ENCODE measurements at places on chromosomes 7 and 10. TPM values are rescaled to one million over a fixed set of nuclear protein-coding genes. Genes with fewer than 3 reads are reported as not detected.
A peak's percentile ranks its signal among the peaks of the same experiment; 100 is the strongest.

DNA sequence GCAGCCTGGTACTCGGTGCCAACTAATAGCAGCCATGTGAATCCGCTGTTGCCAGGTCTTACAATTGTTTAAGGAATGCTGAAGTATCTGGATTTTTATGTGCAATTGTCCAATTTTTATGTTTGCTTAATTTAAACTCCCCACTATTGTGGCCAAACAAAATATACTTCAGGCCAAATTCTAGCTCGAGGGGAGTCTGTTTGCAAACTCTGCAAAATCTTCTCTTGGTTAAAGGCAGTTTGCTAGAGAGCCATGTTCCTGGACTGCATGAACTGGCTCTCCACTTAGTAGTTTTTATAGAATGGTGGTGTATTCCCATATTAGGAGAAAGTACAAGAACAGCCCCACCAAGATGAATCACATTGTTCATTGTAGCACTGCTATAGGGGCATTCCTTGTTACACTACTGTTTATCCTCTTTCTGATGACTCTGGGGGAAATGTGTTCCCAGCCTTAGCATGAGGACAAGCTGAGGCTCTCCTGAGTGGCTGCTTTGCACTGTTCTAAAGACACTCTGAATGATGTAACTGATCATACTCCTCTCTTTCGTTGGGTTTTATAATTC lies 178.0 kb upstream of the GLI3 start:
- no peak for DNase-seq

DNA sequence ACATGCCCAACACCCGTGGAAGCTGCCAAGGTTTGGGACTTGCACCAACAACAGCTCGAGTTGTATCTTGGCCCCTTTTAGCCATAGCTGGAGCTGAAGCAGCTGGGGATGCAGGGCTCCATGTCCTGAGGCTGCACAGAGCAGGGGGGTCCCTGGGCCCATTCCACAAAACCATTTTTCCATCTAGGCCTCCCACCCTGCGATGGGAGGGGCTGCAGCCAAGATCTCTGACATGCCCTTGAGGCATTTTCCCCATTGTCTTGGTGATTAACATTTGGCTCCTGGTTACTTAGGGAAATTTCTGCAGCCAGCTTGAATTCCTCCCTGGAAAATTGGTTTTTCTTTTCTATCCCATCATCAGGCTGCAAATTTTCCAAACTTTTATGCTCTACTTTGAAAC lies 637.8 kb upstream of the VSTM2A start:
- DNase-seq = no peak

DNA sequence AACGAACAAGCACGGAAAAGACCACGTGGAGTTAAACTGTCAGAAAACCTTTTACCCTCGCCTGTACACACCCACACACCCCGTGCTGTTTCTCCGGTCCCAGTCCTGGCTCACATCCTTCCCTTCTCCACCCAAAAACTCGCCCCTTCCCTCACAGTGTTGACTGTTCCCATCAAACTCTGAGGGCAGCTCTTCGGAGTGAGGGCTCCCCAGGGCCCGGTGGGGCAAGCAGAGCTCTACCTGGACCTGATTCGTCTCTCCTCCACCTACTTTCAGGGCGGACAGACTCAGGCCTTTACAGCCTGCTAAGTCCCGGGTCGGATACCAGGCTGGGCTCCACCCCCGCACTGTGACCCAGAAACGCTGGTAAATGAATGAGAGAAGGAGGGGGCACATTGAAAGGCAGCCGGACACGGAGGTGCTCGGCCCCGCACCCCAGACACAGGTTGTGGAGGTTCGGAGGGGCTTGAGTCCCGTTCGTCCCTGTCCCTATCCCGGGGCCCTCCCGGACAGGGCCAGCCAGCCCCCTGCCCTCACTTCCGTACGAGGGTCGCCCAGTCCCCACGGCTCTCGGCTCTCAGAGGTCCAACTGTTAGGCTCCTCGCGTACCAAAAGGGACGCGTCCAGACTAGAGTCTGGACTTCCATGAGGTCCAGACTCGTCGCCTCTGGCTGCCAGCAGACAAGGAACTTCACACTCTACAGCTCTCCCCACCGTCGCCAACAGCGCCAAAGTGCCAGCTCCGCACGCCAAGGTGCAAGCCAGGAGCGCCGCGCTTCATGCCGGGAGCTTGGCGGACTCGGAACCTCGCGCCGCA lies 31.7 kb upstream of the ASL start:
- peak; percentile 50 for DNase-seq

GRCh38 chr7:115748123-115748738 lies 282.3 kb downstream of the TFEC start:
- no peak for DNase-seq

GRCh38 chr7:150003304-150003810 lies 129.6 kb downstream of the ATP6V0E2 start:
- no peak for DNase-seq

DNA sequence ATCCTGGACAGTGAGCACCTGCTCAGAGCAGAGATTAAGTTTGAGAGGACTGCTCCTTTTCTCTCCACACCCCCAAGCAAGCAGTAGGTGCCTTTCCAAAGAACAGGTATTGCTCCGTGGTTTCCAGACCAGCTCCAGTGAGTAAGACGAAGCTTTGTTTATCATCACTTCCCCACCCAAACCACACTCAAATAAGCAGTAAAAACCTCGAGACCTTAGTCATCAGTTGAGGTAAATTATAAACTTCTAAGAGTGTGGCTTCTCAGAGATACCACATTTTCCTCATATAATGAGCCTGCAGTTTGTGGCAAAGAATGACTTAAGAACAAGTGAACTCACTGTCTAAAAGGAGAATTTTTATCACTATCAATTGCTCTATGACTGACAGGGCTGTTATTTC lies 50.0 kb upstream of the GRB10 start:
- no peak for DNase-seq

- no peak for DNase-seq
Measured at GRCh38 chr7:17674943-17675608, 265.2 kb downstream of the SNX13 start.

- no peak for DNase-seq
Measured at GRCh38 chr10:63769367-63769766, 248.2 kb downstream of the REEP3 start.

DNA sequence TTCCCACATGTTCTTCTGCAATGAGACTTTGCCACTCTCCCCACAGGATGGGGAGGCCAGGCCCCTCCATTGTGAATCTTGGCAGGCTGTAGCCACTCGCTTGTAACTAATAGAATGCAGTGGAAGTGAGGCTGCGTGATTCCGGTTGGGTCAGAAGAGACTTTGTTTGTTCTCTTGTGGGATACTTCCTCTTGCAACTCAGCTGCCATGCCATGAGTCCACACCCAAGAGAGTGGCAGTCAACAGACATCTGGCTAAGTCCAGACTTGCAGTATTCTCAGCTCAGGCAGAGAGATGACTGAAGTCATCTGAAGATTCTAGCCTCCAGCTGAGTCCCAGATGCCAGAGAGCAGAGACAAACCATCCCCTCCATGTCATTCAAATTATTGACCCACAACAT lies 153.4 kb upstream of the GDF10 start:
- no peak for DNase-seq

- DNase-seq = no peak
Measured at GRCh38 chr7:5597772-5598171, 174.1 kb upstream of the TNRC18 start.

GRCh38 chr7:13856012-13856411 lies 133.5 kb downstream of the ETV1 start:
- DNase-seq = no peak

- no peak for DNase-seq
Measured at GRCh38 chr10:121303287-121303890, 294.9 kb downstream of the FGFR2 start.

DNA sequence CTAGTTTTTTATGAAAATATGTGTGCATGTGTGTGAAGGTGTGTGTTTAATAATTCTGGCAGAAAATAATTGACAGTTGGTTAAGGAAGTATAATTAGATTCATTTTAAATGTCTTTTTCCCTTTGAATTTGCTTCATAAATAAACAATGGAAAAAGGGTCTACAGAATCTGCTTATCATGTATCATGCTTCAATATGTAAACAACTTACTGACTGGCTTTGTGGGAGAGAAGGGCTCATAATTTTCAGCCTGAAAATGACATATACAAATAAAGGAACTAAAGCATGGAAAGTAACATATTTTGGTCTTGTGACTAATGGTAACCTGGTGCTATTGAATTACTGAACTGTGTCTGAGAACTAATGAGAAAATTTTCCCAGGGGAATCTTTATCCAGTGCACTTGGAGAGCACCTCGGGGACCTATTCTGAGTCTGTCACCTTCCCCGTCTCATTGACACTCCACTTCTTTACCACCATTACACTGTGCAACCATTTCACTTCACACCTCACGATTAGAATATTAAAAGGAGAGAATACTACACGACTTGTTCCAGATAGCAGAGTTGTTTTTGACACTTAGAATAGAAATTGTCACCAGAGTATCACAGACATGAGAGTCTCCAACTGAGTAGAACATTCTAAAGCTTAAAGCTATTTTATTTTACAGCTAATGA lies 298.6 kb downstream of the TFEC start:
- DNase-seq = no peak

GRCh38 chr7:15684871-15685270 lies 1.6 kb downstream of the MEOX2 start:
- no peak for DNase-seq

- no peak for DNase-seq
Measured at GRCh38 chr7:87570178-87570577, 30.5 kb downstream of the ABCB1 start.

GRCh38 chr7:16063716-16064675 lies 357.3 kb downstream of the CRPPA start:
- no peak for DNase-seq

DNA sequence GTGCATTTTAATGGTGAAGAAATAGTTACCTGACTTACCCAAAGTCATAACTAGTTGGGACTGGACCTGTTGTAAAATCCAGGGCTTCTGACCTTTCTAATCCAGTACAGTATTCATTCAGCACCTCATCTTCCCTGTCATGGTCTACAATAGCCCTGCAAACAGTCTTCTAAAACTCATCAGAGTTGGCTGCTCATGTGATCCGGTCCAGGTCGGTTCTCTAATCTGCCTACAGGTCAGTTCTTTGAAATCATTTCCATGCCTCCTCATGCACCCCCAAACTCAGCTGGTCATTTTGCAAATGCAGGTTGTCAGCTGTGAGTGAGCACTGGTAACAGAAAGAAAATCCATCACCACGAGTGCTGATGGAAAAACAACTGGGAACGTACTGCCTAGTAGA lies 451.6 kb upstream of the GALNT17 start:
- DNase-seq = no peak

DNA sequence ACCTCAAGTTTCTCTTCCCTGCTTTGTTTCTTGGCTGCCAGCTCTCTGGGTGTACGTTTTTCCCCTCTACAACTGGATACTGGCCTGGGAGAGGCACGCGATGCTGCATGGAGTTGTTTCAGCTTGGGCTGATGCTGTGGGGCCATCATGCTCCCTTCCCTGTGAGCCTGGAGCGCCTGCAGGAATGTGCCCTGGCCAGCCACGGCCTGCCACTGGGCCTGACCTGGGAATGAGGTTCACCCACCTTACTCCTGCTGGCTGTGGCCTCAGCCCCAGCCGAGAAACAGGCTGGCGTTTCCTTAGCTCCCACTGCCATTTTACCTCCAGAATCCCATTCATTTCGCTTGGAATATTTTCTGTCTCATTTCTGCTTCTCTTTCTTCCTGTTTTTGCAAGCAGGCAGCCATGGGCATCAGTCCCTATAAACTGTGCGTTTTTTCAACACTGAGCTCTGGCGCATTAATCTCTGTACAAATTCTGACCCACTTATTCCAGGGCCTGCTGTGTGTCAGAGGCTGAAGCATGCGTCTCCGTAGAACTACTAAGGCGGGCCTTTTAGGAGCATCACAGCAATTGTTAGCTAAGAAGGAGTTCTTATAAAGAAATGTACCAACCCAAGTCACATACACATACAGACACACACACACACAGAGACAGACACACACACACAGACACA lies 57.9 kb downstream of the GATA3 start:
- no peak for DNase-seq

- DNase-seq = peak; percentile 60
Measured at GRCh38 chr10:48456361-48456804, 148.5 kb downstream of the ARHGAP22 start.

DNA sequence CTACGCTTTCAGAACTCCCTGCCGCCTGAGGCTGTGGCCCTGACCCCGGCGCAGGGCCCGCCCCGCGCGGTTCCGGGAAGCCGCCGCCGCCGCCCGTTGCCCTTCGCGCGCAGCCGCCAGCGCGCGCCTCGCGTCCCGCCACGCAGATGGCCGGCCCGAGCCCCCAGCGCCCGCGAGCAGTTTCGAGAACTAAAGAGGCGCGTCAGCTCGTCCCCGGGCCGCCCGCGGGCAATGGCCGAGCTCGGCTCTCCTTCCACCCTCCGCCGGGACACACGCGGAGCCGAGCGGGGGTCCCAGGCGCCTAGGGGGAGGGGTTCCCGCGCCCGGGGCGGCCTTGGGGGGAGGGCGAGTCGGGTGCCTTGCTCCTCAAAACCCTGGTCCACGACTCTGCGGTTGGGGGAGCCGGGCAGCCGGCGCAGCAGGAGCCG lies 1.8 kb downstream of the HNRNPF start:
- peak; percentile 61 for DNase-seq

GRCh38 chr7:593324-594115 lies 73.9 kb upstream of the PDGFA start:
- DNase-seq = no peak

The RBP3 gene
- not detected for polyA plus RNA-seq

The AP4M1 gene
- polyA plus RNA-seq = 19.2 TPM

The SFMBT2 gene
- 0.59 TPM for polyA plus RNA-seq

The NET1 gene
- 14.3 TPM for polyA plus RNA-seq

The FANK1 gene
- 0.27 TPM for polyA plus RNA-seq

The SAMD9 gene
- 0.59 TPM for polyA plus RNA-seq

The BEND7 gene
- polyA plus RNA-seq = 21.6 TPM

The ADAM8 gene
- 0.21 TPM for polyA plus RNA-seq

The CPA2 gene
- polyA plus RNA-seq = not detected

The DYNC1I1 gene
- 6.8 TPM for polyA plus RNA-seq

The CPA1 gene
- polyA plus RNA-seq = 0.56 TPM

The TIMM23 gene
- 118 TPM for polyA plus RNA-seq

The HYAL4 gene
- not detected for polyA plus RNA-seq

The FGFBP3 gene
- 0.56 TPM for polyA plus RNA-seq

The GIMAP5 gene
- 12.4 TPM for polyA plus RNA-seq

The SMKR1 gene
- not detected for polyA plus RNA-seq

The DENND2A gene
- polyA plus RNA-seq = 3.2 TPM
